Activated CD4-positive, alpha-beta T cell treated with anti-CD3 and anti-CD28 coated beads, Interleukin-2, amount 50 U/mL, for 24 hours (primary cell): ENCODE measurements at places on chromosomes 2 and 18.

DNA sequence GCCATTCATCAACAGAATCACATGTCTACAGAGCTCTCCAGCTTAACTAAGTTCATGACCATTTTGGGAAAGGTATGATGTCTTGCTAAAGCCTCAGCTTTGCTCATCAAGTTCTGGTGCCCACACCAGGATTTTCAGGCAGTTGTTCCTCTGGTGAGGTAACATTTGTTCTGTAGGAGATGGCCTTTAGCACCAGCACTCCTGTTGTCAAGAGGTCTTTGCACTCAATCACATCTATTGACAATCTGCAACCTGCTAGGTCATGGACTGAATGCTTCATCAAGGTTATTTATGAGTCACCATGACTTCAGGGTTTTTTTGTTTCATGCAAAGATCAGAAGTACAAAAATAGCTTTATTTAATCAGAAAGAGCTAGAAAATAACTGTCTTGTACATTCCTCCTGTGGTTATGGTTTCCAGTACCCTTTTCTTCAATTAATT is 36.6 kb upstream of the VIT start:
- no peak for DNase-seq

DNA sequence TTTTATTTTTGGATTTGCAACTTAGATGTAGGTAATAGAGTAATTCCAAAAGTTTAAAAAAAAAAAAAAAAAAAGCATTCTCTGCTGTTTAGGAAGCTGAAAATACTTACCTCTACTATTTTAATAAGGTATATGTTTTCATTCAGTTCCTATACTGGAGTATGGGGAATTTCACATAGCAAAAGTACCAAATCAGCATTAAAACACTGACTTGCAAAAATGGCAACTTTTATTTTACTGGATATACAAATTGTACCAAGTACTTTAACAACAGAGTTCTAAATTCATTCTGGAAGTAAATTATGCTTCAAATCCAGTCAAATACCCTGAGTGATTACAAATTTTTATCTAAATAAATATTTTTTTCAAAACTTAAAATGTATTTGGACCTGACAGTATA is 76.7 kb downstream of the TCF4 start:
- DNase-seq, result no peak

- DNase-seq, result peak; percentile 23
Measured at GRCh38 chr2:31138037-31138962, at the start of gene GALNT14. GALNT14 (minus strand) TSS chr2:31138440; CDS start chr2:31138086, 354 bp downstream.

GRCh38 chr2:224180810-224181209 is 141.7 kb upstream of the SERPINE2 start:
- DNase-seq, result no peak

DNA sequence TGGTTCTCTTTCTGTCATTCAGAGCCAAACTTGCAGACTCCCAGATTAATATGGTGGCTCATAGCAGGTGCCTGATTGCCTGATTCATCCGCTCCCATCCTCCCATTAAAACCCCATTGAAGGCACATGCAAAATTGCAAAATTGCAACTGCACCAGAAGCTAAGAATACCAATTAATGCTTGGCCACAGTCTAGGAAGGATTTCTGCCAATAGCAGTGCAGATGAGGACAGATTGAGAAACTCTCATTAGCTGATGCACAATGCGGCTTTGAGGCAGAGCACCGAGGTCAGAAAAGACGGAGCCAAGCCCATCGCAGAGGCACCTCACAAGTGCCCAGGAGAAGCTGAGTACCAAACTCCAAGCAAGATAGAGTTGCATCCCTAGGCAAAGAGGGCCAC is 172.8 kb downstream of the ARL4C start:
- no peak for DNase-seq

GRCh38 chr18:34121200-34121721 is 103.5 kb downstream of the NOL4 start:
- DNase-seq, result no peak

DNA sequence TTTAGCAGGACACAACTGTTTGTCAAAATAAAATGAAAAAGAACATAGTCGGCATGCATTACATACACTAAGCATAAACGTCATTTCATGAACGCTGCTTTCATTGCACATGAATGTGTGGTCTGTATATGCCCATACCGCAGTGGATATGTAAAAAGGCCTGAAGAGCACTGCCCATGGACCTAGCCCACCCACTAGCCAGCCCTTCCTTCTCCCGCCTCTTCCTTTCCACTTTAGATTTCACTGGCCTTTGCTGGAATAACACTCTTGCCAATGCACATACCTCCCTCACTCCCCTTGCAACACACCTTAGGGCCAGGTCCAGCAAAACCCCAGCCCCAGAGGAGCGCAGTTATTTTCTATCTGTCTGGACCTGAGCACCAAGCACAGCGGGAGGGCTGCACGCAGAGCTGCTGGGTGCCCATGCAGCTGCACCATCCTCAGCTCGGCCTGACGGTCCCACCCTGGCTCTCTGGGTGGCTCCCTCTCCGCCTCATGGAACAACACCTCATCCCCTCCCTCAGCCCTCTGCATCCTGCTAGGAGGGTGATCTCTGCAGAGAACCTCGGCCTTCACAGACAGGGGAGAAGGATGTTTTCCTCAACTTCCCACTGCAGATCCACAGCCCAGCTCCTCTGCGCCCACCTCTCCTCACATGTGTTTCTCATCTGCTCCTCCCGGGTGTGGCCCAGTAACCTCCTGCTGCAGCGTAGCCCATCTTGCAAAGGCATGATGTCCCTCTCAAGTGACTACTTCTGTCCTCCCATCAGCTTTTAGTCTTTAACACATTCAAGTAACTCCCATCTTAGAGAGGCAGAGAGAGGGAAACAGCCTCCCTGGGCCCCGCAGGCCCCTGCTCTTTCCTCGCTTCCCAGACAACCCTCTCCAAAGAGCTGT is 72.7 kb downstream of the FBXO15 start:
- no peak for DNase-seq

DNA sequence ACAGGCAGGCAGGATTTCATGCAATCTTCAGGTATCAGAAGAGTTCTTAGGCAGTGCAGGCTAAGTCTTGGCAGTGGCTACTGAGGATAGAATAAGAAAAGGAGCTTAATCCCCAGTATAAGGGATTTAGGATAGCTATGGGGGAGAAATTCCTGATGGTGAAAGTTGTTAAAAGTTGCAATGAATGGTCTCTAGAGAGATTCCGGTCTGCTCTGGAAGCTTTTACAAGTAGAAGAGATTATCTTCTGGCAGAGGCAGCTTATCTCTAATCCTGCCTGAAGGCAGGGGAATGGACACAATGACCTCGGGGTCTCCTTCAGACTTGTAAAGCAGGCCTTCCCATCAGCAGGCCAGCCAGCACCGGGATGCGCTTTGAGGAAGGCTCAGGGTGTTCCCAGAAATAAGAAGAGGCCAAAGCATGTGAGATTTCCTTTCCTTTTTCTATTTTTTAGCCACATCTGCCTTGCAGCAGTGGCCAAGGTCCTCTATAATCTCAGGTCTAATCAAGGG is 253.9 kb upstream of the KLHL29 start:
- DNase-seq, result no peak

DNA sequence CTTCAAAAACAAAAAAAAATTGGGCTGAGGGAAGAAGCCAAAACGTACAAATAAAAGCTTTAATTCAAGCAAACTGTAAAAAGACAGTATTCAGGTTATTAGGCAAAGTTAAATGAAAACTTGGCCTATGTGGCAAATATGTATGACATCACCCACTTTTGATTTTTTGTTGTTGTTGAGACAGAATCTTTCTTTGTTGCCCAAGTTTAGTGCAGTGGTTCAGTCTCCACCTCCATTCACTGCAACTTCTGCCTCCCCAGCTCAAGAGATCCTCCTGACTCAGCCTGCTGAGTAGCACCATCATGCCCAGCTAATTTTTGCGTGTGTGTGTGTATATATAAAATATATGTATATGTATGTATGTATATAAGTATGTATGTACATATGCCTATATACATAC is 440.4 kb upstream of the NRXN1 start:
- no peak for DNase-seq

GRCh38 chr2:188291617-188292347 is at the start of gene GULP1:
GULP1 (plus strand) TSS chr2:188291874; CDS start chr2:188477703, 185,829 bp downstream.
- DNase-seq, result no peak

GRCh38 chr18:50094221-50094773 is 100.7 kb downstream of the MYO5B start:
- no peak for DNase-seq

DNA sequence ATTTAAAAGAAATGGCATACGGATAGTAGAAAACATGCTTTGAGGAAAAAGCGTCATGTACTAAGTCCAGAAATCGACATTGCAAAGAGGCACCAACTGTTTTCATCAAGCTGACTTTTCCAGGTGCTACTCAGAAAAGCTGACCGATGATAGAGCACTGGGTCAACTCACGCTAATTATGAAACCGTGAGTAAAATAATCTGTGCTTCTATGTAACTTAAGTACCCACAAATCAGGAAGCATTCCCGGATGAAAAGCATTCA is 353 bp upstream of the NUP35 start:
- no peak for DNase-seq

DNA sequence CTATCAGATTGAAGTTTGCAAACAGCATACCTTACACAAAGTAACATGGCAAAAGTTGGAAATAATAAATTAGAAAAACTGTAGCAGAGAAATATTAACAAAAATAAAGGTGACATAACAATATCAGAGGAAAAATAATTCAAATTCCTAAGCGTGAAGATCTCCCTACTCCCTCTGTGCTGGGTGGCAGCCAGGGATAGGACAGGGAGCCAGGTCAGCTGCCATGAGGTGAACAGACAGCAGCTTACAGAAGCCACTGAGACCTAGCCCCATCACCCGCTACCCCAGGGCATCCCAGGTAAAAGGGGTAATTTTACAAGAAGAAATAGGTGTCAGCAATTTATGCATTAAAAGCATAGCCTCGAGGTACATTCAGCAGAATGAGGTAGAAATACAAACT is 423.8 kb upstream of the HS6ST1 start:
- no peak for DNase-seq

DNA sequence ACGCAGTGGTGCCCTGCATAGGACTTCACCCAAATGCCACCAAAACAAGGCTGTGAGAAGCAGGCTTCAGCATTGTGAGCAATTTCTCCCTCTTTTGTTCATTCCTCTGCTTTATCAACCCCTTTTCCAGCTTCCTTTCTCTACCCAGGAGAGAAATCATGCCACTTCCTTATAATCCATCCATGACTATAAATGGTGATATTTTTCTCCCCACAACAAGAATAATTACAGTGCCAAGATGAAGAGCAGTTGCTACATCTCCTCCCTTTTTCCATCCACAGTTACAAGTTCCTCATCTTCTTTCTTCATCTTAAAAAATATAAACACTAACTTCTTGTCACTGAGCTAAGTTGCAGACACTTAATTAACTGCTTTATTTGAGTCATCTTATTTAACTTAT is 167.2 kb downstream of the ANTXR1 start:
- no peak for DNase-seq

GRCh38 chr2:46985512-46985911 is 69.9 kb upstream of the MCFD2 start:
- DNase-seq, result no peak

DNA sequence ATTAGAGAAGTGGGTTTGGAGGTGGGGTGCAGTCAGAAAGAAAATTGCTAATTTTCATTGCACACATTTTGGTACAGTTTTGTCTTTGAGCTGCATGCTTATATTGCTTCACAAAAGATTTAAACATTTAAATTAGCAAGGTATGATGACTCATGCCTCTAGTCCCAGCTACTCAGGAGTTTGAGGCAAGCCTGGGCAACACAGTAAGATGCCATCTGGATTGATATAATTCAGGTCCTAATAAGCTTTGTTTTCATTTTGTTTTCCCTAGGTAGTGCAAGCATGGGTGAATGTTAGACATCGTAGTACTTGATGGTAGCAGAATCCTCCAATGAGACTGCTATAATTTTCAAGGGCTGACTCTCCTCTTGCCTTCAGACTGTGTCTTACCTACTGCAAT is 396.7 kb upstream of the RGPD4 start:
- DNase-seq, result no peak

- no peak for DNase-seq
Measured at GRCh38 chr2:240968731-240969624, 29.4 kb upstream of the SNED1 start.

- DNase-seq, result no peak
Measured at GRCh38 chr2:144310484-144310883, 209.4 kb downstream of the ZEB2 start.

- DNase-seq, result no peak
Measured at GRCh38 chr18:34322365-34323289, 97.9 kb upstream of the NOL4 start.

DNA sequence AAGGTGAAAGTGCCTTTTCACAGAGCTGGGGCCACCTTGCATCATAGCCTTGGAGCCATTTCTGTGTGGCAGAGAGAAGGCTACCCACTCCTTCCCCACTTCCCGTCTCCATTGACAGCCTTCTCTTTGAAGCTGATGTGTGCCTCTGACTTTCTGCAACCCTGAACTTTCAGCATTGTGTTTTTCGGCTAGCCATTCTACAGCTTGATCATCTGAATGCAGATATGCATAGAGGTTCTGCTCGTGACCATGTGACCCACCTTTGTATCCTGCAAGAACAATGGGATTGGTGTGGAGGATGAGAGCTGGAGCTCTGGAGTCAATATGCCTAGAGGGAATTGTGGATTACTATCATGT is 69.1 kb upstream of the KCNE4 start:
- DNase-seq, result no peak

GRCh38 chr2:200592406-200593075 is 6.7 kb downstream of the AOX1 start:
- no peak for DNase-seq

- DNase-seq, result no peak
Measured at GRCh38 chr2:57368190-57368589, 678.4 kb upstream of the VRK2 start.

DNA sequence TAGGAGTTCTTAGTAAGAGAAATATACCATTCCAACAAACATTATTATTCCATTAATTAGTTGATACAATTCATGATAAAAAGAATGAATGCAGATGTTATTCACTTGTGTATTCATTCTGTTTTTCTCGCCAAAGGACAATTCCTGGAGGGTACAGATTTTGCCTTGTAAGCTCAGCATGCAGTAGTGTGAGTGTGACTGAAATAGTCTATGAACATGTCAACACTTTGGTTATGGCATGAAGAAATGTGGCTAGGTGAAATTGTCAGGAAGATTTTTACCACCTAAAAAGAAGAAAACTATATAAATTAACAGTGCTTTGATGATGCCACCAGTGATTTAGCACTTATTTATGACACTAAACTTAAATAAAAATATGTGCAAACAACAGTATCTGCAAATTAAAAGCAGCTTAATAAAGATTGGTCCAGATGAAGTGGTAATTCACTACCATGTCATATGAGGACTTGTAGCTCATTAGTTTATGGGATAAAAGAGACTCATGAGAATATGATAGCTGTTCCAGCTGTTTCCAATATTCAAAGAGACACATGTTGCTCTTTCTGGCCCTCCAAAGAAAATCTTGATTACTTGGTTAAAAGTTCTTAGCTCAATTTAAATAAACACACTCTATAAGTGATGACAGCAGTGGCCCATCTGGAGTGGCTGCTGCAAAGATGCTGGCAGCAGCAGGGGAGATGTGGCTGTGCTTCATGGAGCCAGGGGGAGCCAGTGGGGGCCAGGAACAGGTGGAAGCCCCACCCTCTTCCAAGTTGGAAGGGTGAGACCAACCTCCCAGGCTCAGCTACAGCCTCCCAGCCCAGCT is 165.0 kb downstream of the CDH19 start:
- no peak for DNase-seq

- no peak for DNase-seq
Measured at GRCh38 chr2:182266909-182267308, 159.9 kb downstream of the PDE1A start.

GRCh38 chr2:213166109-213166508 is 14.7 kb upstream of the IKZF2 start:
- no peak for DNase-seq
